ENCODE measurements at places on chromosomes 2 and 18. TPM values are rescaled to one million over a fixed set of nuclear protein-coding genes. Genes with fewer than 3 reads are reported as not detected.

Gene ALLC
- not detected for total RNA-seq

Gene MAL
- total RNA-seq, result 30.4 TPM

Gene KCNG2
- 0.10 TPM for total RNA-seq

Gene GPR39
- not detected for total RNA-seq

Gene SLC35F5
- 37.8 TPM for total RNA-seq

Gene WDPCP
- total RNA-seq, result 14.5 TPM

Gene CHRND
- not detected for total RNA-seq

Gene MC4R
- total RNA-seq, result not detected

Gene TMEM17
- total RNA-seq, result 0.21 TPM

Gene ABCG5
- not detected for total RNA-seq

Gene TUBA4A
- total RNA-seq, result 108 TPM

Gene B3GNT7
- total RNA-seq, result 6.5 TPM

Gene IL36RN
- total RNA-seq, result not detected
